ENCODE measurements at places on chromosomes 1 and 21.

- no peak for DNase-seq
Observed at GRCh38 chr1:43536196-43536863, 5.6 kb downstream of the PTPRF start.

DNA sequence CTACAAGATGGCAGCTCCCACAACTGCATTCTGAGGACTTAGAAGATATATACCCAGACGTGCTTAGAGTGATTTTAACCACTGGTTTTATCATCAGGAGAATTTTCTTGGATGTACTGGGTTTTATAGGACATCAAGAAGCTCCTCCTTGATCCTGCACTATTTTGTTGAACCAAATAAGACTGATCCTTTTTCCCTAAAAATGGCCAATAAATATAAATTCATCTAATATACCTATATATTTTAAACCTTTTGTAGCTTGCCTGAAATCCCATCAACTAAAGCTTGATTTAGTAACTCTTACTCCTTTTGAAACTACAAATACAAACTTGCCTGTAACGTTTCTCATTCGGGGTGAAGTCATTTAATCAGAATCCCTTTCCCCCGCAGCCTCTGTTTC is 849.4 kb upstream of the ADAMTS5 start:
- no peak for DNase-seq

DNA sequence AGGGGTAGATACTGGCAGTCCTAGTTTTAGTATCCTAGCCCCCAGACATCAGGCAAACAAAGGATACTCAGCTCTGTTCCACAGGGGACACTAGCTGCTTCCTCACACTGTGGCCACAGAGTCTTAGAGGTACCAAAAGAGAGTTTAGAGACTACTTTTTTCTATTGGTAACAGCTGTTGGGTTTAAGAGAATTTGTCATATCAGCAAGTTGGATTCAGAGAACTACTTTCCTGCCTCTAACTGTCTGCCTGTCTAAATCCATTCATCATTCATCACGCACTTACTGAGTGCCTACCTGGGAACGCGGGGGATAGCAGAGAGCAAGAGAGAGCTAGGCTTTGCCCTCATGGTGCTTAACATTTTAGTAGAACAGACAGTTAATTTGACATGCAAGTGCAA is 27.1 kb upstream of the KCNQ4 start:
- DNase-seq = no peak

GRCh38 chr1:96980448-96980847 is 258.9 kb downstream of the PTBP2 start:
- DNase-seq = no peak

DNA sequence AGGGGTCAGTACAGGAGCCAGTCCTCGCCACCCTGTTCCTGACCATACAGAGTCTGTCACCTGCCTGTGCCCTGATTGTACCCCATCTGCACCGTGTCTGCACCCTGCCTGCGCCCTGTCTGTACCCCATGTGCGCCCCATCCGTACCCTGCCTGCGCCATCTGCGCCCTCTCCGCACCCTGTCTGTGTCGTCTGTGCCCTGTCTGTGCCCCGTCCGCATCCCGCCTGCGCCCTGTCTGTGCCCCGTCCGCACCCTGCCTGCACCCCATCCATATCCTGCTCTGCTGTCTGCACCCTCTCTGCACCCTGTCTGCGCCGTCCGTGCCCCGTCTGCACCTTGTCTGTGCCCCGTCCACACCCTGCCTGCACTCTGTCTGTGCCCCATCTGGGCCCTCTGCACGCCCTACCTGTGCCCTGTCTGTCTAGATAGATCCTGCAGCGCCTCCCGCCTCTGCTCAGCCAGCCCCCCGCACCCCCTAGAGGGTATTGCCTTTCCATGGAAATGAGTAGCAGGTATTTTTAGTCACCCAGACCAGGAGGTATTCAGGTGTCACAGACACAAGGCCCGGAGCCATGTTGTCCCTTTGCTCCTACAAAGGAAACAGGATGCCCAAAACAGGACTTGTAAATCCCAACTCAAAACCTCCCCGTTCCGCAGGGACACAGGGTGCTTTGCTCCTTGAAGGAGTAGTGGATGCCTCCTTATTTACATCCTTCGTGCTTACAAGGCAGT is 7.7 kb upstream of the NPHP4 start:
- DNase-seq = no peak

DNA sequence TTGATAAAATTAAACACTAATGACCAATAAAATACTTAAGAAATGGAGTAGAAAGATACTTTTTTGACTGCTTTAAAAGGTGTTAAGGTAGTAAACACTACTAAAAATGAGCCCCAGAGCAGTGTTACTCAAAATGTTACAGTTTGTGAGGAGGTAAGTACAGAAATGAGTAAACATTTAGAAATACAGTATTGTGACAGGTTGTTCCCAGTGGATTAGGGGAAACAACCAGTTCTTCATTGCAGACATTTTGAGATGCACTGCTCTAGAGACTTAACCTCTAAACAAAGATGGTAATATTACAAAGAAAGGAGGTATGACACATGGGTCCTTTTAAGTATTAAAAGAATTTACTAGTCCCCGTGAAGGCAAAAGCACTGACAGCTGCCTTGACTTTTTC is 12.7 kb downstream of the DHX9 start:
- no peak for DNase-seq

Measured in fibroblast of skin of left quadriceps (primary cell).